ENCODE measurements at places on chromosomes 5 and 9. TPM values are rescaled to one million over a fixed set of nuclear protein-coding genes. Genes with fewer than 3 reads are reported as not detected.
A peak's percentile ranks its signal among the peaks of the same experiment; 100 is the strongest.

G3BP1 gene
- total RNA-seq = 136 TPM

RMRP gene
- total RNA-seq = 2,887 TPM

SAXO1 gene
- total RNA-seq = under 0.01 TPM

ZMYND19 gene
- 10.1 TPM for total RNA-seq

DNA sequence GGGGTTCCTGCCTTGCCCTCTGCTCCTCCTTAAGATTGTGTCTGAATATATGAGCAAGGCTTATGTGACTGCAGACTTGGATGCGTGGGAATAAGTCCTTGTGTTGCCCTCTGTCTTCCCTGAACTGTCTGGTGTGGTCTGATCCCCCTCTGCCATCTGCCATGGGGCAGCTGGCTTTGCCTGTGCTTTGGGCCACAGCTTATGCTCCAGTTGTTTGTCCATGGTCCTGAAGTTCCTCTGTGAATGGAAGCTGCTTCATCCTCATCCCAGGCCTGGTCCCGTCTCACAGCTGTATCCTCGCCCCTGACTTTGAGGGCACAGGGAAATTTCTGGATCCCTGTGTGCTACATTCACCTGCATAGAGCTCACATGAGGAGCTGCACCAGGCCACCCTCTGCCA lies 14.7 kb downstream of the IL31RA start:
- peak; percentile 35 for DNase-seq

- DNase-seq = no peak
These were observed 221.8 kb downstream of the FAM114A2 start for GRCh38 chr5:153816870-153817269.

- peak; percentile 92 for DNase-seq
These were observed 1.4 kb upstream of the CIZ1 start for GRCh38 chr9:128192601-128193371.

DNA sequence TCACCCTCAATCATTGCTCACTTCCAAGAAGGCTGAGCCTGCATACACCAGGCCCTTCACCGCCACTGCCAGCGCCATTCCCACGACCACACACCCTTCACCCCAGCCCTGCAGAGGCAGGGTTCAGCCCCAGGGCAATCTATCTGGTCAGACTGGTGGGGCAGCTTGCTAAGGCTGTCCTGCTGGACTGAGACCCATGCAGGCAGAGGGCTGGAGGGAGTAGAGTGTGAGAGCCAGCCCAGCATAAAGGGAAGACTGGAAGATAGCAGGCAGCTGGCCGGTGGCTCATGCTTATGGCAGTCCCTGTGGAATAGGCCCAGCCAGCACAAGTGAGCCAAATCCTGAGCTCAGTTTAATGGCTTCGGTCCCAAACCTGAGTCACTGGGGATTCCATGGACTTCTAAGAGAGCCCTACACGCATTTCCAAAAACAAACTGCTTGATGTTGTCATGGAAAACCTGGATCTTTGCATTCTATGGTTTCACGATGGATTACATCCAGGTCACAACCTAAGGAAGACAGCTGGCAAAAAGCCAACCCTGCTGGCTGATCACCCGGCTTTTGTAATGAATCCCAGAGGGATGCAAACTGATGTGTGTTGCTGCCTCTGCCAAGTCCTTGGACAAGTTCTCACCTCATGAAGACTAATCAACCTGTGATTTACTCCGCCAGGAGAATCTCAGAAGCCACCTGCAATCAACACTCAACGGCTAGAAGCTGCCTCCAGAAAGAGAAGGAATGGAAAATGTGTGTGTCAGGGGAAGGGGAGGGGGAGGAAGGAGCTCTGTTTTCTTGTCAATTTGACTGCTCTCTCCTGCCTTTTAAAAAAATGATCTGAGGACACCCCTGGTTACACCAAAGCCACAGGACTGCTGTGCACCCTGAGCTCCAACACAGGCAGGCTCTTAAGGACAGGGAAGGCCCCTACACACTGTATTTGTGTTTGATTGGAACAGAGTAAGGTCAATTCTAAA lies 143.6 kb downstream of the LHFPL2 start:
- peak; percentile 98 for DNase-seq

GRCh38 chr5:11443831-11444230 lies 460.4 kb downstream of the CTNND2 start:
- DNase-seq = no peak

DNA sequence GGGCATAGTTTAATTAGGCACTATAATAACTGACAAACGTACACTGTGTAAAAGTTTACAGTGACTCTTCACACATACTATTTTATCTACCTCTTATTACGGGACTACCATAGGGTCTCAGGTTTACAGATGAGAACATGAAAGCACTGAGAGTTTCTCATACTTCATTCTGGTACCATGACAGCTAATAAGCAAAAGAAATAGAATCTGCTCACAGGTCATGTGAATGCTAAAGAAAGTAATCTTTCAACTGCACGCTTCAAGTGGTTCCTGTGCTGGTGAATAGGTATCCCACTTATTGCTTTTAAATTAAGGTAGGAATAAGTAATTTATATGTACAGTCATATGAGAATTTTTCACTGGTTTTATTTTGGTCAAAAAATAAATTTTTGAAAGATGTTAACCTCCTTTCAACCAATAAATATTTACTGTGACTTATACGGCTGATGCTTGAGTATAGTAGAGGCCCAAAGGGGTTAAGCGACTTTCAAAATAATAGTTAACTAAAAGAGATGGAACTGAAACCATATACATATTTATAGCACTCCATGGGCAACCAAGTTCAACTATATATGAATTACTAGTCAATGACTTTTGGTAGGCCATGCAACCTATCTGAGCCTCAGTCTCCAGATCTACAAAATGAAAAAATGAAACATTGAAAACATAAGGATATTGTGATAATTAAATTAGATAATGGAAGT lies 8.1 kb downstream of the CDKN2A start:
- DNase-seq = no peak

- peak; percentile 54 for DNase-seq
These were observed 99.5 kb upstream of the FBXL17 start for GRCh38 chr5:108481355-108481931.

- peak; percentile 23 for DNase-seq
These were observed 97.4 kb downstream of the OSTF1 start for GRCh38 chr9:75185585-75186170.

GRCh38 chr5:35898952-35899660 lies 39.3 kb downstream of the CAPSL start:
- no peak for DNase-seq

GRCh38 chr5:40649463-40650030 lies 30.2 kb upstream of the PTGER4 start:
- DNase-seq = no peak

DNA sequence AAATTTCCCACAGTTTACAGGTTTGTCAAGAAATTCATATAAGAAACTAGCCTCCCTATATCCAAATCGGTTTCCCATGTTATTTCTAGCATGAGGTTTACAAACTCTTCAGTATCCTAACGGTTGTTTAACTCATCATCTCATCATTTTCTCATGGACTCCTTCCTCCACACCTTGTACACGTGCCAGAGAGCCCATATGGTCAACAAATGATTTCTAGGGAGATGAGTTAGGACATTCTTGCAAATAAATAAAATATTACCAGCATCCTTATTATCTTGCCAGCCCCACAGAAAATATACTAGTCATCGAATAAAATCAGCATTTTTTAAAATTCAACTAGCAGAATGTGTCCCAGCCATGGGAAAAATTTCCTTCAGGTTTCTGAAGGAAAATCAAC lies 285.2 kb downstream of the EBF1 start:
- peak; percentile 36 for DNase-seq

- no peak for DNase-seq
These were observed 67.1 kb downstream of the EPB41L4B start for GRCh38 chr9:109253637-109254284.

Measured in tongue (tissue), 3 donors.